Sigmoid colon (tissue), 7 donors: ENCODE measurements at places on chromosomes 12 and 14. TPM values are rescaled to one million over a fixed set of nuclear protein-coding genes. Genes with fewer than 3 reads are reported as not detected.

- DNase-seq = no peak
Observed at GRCh38 chr12:46843811-46844210, 18.0 kb upstream of the SLC38A4 start.

DNA sequence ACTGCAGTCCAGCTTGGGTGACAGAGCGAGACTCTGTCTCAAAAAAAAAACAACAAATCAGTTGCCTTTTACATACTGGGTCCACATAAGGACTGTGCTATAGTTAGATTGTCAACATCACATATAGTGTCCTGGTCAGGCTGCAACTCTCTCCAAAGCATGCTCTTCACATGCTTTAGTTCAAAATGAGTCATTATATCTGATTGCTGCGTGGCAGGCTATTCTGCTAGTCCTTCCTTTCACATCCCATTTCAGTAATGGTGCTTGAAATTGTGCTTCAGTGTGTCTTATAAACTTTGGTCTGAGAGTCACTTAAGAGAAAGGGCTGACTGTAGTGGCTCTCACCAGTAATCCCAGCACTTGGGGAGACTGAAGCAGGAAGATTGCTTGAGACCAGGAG lies 6.9 kb downstream of the LETMD1 start:
- DNase-seq = no peak

DNA sequence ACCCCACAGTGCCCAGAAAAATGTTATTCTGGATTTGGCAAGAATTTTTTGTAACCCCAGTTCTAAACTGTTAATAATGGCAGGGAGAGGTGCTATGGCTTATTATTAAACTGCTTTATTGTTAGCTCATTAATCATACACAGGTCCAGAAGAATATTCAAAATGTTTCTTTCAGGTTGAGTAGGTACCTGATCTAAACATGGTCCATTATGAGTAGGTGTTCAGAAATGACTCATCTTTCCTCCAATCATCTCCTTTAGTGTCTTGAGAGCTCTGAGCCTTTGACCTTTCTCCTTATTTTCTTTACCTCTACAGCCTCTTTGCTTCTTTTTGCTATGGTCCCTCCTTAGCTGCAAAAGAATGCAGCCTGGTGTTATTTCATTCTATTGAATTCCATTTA lies 211.0 kb upstream of the GARIN6 start:
- DNase-seq = no peak

DNA sequence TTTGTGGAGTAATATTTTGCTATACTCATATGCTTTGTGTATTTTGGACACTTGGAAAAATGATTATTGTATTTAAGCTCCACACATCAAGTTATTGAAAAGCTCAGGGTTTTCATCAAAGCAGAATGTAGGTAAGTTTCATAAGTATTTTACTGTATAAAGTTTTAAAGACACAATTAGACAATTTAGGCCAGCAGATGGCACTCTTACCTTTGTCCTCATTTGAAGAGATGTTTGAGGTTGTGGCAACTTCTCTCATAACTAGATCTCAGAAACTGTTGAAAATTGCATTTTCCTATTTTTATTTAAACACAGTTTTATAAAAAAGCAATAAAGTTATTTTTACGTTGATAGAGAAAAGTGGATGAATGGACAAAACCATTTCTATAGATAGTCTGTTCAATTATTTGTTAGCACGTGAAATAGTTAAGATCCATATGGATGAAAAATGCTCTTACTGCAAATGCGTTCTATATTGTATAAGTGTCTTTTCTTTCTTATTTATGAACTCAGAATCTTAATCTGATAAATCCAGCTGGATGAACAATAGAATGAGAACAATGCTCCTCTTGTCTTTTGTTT lies 300.0 kb downstream of the AEBP2 start:
- no peak for DNase-seq

DNA sequence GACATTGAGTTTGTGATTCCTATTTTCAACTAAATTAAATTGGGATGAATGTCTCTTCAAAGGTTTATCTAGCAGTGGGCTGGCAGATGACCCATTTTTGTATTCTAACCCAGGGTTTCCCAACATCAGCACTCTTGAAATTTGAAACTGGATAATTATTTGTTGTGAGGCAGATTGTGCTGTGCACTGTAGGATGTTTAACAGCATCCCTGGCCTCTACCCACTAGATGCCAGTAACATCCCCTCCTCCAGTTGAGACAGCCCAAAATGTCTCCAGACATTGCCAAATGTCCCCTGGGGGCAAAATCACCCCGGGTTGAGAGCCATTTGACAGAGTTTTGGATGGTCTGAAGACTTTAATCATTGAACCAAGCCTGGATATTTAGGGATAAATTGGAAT lies 11.1 kb downstream of the DAAM1 start:
- DNase-seq = no peak

Gene C12orf42
- not detected for total RNA-seq

Gene LRP6
- total RNA-seq = 42.8 TPM

Gene LIN7A
- 6.9 TPM for total RNA-seq

GRCh38 chr12:81181691-81182090 lies 103.8 kb downstream of the ACSS3 start:
- DNase-seq = no peak

DNA sequence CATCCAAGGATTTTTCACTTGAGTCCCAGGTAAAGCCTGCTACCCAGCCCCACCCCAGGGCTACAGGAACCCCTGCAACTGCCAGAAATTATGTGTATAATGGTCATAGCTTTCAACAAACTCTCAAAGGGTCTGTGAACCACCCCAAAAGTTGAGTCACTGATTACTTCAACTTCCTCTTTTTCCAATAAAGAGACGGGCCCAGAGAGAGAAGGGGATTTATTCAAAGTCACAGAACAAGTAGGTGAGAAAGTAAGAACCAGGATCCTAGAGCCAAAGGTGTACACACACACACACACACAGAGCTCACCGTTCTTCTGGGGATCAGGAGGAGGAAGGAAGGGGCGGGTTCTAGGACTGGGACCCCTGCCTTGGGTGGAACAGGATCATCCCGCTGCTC lies 4.8 kb upstream of the ITPK1 start:
- DNase-seq = no peak

Gene BMAL2
- 6.2 TPM for total RNA-seq

Gene CLEC4D
- 0.55 TPM for total RNA-seq

DNA sequence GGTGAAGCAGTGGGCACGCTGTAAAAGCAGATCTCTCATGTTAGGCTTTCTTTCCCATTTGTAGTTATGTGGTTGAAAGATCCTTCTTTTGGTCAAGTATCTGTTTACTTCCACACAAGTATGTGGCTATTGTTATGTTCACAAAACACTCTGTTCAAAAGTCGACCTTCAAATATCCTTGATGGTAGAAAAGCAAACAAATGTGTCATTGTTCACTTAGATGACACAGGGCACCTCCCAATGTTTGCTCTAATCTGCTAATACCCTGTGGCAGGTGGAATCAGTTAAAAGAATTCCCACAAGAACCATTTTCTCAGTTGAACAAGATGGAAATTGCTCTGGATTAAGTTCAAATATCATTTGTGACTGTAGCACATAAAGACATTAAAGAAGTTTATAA lies 43.6 kb upstream of the NAA30 start:
- no peak for DNase-seq

DNA sequence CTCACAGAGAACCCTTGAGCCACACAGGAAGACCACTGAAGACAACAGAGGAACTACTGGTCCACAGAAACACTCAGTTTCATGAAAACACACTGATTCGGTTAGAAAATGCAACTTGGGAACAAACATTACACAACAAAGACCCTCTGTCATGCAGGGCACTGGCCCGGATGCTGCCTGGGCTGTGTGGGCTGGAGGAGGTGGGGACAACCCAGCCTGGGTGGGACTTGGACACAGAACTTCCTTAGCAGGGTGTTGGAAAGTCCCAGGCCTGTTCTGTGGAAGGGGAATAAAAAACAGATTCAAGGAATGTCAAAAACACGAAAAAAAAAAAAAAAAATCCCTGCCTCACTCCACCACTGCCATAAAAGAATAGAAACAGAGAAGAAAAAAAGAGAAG lies 181.0 kb downstream of the MON2 start:
- DNase-seq = peak; percentile 76

DNA sequence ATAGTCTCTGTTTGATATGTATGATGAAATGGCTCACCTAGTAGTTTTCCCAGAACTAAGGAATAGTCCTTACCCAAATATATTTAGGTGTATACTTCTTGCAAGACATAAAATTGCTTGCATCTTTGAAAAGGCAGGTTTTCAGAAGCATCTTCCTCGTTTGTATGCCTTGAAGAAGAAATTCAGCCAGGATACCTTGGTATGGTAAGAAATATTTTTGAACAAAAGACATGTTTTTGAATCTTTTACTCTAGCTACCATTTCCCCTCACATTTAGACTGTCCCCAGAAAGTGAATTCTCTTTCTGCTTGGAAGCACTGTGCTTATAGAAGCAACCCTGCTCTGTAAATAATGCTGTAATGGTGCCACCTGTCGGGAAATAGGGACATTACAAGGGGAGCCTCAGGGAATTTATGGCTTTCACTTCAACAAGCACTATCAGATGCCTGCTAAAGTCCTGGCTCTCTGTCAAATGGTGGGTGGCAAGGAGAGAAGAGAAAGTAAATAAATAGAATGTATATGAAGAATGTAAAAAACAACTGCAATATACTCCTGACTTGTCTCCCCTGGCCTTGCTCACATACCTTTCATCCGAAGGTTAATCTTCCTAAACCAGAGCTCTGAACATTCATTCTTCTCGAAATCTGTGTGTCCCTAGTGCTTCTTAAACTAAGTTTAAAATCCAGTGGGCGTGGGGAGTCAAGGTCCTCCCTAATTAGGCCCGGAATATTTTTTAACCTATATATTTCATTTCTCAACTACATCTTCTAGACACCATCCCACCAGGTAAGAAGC lies 6.1 kb downstream of the CCDC184 start:
- peak; percentile 80 for DNase-seq

DNA sequence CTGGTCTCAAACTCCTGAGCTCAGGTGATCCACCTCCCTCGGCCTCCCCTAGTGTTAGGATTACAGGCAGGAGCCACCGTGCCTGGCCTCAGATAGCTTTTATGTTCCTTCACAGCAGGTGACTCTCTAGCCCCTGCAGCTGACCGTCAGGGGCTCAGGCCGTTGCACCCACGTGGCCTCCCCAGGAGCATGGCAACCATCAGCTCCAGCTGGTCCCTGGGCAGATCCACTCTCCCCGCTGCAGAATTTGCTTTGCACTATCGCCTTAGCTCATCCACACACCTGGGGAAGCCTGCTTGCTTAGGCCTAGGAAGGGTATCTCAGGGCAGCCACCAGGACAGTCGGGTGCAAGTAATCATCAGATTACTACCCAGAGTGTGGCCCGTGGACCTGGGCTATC lies 62.6 kb downstream of the TSPAN9 start:
- DNase-seq = no peak

DNA sequence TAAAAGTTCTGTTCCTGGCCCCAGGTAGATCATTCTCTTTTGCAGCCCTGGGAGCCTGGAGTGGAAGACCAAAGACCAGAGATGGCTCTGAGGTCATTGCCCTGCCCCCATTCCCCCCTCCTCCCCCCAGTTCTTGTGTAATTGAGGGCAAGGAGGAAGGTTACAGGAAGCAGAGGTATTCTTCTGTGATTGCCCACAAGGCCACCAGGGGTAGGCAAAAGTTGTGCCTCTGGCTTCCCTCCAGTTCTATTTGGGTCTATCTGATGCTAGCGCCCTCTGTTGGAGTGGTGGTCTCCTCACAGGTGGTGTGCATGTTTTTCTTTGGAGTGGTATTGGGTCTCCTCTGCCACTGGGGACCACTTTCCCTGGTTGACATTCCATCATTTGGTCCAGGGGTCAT lies 41.2 kb upstream of the CRY1 start:
- no peak for DNase-seq

DNA sequence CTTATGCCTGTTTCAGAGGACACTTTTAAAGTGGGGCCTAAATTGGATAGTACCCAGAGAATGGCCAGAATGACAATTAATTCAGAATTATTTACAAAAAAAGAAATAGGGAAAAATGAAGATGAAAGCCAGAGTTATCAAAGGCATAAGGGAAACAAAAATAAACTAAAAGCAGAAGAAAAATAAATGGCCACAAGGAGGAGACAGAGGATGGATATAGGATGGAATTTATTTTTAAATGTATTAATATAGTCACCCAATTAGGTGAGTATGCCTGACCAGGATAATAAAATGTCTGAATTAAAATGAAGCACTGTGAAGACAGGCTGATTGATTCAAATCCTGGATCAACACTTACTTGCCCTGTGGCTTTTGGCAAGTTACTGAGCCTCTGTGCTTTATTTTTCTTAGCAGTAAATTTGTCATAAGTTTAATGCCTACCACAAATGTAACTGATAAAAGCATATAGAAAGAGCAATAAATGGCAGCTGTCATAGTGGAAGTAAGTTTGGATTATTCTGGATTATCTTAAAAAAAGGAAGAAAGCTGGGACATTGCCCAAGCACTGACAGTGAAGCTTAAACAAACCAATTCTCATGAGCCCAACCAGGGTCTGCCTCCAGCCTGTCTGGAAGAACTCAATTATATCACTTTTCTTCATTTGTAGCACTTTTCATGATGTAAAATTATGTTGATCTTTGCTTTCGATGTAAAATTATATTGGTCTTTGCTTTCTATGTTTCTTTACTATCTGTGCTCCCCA lies 3.5 kb downstream of the CLEC9A start:
- DNase-seq = no peak

GRCh38 chr12:75922944-75923642 lies 108.5 kb downstream of the PHLDA1 start:
- DNase-seq = no peak

Gene TAS2R42
- not detected for total RNA-seq

Gene C12orf50
- not detected for total RNA-seq

- no peak for DNase-seq
Observed at GRCh38 chr14:82122655-82123054, 589.0 kb upstream of the SEL1L start.

Gene FBLN5
- total RNA-seq = 94.5 TPM

- no peak for DNase-seq
Observed at GRCh38 chr12:46749322-46749721, 76.5 kb downstream of the SLC38A4 start.

DNA sequence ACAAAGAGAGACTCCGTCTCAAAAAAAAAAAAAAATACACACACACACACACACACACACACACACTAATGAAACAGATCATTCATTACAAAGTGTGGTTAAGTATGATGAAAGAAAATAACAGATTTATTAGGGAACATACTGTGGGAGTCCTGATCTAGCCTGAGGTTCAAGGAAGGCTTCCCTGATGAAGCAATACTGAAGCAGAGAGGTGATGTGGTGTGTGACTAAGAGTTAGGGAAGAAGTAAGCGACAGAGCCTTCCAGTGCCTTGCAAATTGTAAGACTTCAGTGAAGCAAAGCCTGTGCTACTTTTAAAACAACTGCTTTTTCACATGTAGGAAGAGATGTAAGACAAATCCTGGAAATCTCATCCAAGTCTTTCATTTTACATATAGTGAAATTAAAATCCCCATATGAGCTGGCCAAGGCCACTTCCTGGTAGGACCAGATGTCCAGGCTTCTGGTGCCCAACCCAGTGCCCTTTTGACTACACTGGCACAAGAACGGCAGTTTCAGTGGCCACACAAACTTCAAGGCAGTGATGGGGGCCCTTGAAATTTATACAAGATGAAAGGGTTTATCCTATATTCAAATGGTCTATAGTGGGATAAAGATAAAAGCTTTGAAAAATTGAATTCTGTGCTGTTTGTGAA lies 86.2 kb downstream of the STON2 start:
- no peak for DNase-seq
